ENCODE measurements at places on chromosomes 13 and 19.
A peak's percentile ranks its signal among the peaks of the same experiment; 100 is the strongest.

DNA sequence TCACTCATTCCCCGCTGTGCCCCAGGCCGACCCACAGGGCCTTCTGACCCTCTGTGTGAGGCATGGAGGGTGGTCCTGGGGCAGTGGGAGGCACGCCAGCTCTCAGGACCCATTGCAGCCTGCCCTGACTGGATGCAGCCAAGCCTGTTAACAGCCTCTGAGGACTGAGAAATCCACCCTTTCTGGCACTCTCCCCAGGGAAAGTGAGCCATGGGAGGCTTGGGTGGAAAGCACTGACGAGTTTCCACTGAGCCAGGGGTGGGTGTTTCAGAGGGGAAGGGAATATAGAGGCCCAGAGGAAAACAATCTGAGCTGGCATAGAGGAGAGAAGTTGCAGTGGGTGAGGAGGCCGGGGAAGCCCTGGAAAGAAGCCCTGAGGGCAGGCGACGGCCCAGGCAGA lies 30.6 kb upstream of the SLC7A10 start:
- DNase-seq, result no peak

DNA sequence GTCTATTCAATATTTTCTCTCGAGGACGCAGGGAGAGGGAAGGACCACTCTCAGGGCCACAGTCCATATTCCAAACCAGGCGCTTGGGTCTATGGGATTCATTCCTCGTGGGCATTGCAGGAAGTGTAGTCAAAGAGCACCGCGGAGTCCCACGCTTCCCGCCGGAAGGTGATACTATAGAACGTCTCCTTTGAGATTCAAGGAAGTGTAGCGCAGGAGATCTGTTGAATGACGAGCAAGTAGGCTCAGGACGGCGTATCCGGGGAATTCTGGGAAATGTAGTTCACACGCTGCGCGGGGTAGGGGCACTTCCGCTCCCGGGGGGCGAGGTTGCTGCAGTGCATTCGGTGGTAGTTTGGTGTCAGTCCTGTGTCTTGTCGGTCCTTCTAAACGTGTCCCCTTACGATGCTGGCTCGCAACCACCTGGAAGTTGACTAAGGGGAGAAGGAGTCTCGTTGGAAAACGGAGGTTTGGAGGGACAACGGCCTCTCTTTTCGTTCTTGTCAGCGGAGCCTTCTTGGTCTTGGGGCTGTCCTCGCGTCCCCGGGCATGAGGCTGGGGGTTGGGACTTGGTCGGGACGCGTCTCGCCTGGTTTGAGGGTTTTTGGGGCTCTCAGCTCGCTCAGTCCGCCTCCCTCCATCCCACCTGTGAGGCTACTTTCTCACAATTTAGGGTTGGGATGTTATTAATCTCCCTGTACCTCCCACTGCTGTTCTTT lies at the start of gene ZNF284:
TSS of gene ZNF284 (plus strand) at position 336 of the 719 bp plus-strand sequence. CDS start 4,231 bp downstream, outside the sequence.
- peak; percentile 87 for DNase-seq

DNA sequence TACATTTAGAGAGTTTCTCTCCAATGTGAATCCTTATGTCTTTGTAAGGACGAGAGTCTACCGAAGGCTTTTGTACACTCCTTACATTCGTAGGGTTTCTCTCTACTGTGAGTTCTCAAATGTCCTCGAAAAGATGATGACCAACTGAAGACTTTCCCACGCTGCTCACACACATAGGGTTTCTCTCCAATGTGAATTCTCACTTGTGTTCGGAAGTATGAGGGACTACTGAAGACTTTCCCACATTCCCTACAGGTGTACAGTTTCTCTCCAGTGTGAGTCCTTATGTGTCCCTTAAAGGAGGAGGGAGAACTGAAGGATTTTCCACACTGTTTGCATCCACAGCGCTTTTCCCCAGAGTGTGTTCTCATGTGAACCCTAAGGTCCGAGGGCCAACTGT lies 4.0 kb upstream of the ZNF57 start:
- DNase-seq, result no peak

- DNase-seq, result no peak
Observed at GRCh38 chr19:16614941-16615340, 13.1 kb downstream of the MED26 start.

- DNase-seq, result no peak
Observed at GRCh38 chr13:29397265-29397664, 198.2 kb downstream of the SLC7A1 start.

DNA sequence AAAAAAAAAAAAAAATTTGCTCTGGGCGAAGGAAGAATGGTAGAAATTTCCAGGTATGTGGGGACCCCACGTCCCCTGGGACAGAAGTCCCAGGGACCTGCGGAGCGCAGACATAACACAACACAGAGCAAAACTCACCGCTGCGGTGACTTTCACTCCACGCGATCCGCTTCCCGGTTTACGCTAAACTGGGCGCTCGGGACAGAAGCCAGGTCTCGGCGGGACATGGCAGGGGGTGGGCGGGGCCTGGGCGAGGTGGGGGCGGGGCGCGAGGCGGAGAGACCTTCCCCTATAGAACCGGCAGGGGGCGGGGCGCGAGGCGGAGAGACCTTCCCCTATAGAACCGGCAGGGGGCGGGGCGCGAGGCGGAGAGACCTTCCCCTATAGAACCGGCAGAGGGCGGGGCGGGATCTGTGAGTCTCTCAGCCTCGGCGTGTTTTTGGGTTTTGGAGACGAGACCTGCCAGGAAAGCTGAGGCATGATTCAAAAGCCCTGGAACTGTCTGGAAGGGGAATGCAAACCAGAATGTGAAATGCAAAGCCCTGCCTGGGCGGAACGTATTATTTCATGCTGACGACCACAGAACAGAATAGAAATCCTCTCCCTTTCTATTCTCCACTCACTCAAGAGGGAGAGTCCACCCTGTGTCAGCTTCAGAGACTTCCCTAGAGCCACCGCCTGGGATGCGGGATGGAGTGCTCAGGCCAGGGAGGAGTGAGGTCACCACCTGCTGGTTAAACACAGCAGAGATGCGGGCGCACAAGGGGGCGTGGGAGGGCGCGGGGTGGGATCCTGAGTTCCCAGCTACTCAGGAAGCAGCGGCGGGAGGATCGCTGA lies 20.2 kb upstream of the ERVV-1 start:
- peak; percentile 91 for DNase-seq

DNA sequence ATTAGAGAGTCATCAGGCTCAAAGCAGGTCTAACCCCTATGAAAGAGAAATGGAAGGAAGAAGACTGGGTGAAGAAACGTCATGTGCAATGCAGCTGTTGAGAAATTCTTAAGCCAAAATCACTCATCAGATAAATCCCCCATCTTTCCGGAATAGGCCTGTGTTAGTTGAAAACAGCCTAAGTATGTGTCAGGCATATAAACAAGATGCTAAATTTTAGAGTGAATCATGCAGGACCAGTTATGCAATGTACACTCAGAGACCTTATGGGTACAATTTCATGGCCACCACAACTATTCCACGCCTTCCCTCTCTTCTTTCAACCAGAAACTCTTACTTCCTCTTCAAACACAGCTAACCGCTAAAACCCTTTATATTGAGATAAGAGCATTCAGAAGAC lies 717.7 kb upstream of the ATXN8OS start:
- DNase-seq, result no peak

DNA sequence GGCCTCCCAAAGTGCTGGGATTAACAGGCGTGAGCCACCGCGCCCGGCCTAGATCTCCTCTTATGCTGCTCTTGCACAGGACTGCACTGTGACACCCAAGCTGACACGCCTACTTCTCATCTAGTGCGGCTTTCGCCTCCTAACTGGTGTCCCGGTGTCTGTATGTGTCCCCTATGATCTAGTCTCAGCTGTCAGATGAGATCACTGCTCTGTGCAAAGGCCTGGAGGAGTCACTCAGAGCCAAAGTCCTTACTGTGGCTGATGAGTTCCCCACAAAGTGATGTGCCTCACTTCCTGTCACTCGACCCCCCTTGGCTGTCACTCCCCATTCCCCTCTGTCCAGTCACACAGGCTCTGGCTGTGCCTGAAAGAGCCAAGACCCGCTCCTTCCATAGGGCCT lies 2.5 kb downstream of the ZNF556 start:
- no peak for DNase-seq

Measured in activated naive CD4-positive, alpha-beta T cell treated with anti-CD3 and anti-CD28 coated beads for 36 hours (primary cell).